ENCODE measurements at places on chromosomes 7 and 10. TPM values are rescaled to one million over a fixed set of nuclear protein-coding genes. Genes with fewer than 3 reads are reported as not detected.

The LYZL2 gene
- total RNA-seq: not detected

The ASIC3 gene
- total RNA-seq: 1.3 TPM

The NPFFR1 gene
- not detected for total RNA-seq

The NYAP1 gene
- 0.56 TPM for total RNA-seq

The ING3 gene
- total RNA-seq: 40.1 TPM

The CCDC172 gene
- not detected for total RNA-seq

The LRRC18 gene
- not detected for total RNA-seq

The FAM24B gene
- 19.9 TPM for total RNA-seq

The SPDYE1 gene
- not detected for total RNA-seq

The CPXM2 gene
- not detected for total RNA-seq

The OPN1SW gene
- not detected for total RNA-seq

The SFTPA2 gene
- total RNA-seq: not detected

The AOAH gene
- 0.10 TPM for total RNA-seq

GRCh38 chr7:19413443-19413965, 268.3 kb upstream of the FERD3L start:
- no peak for DNase-seq

GRCh38 chr10:85978566-85979358, 387.8 kb downstream of the GRID1 start:
- no peak for DNase-seq

- no peak for DNase-seq
Observed at GRCh38 chr7:123431075-123431614, 103.2 kb downstream of the IQUB start.

DNA sequence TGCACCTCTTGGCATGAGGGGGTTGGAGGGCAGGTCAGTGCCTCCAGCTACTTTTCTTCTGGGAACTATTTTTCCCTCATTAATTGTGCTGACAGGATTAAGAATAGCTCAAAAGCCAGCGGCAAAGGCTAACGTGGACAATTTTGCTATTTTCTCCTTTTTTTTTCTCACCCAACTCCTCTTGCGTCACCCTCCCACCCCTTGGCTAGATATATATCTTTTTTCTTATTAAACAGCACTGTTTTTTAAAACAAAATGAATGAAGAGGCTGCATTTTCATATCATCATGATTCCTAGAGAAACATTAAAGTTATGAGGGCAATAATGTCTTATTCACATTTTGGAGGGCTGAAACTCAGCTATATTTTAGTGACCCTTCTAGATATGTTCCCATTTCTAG, 251.8 kb upstream of the NFE2L3 start:
- DNase-seq: no peak

DNA sequence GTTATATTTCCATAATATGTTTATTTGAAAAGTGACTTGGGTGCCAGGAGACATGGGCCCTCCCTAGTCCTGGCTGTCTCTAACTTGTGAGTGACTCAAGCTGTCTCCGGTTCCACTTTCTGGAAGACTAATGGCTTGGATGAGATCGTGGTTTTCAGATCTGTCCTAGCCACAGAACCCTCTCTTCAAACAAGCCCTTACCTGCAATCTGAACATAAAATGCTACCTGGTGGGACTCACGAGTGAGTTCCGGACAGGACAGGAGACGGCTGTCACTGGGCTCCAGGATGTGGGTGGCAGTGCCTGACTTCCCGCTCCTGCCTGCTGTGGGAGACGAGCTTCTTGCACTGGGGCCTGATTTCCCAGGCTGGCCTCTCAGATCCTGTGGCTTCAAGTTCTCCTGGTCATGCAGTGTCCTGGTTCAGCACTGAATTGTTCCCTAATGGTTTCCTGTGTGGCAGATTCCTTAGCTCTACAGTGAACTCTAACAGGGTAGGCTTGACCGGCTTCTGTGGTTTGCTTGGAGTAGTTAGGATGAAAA, 26.0 kb upstream of the PFKFB3 start:
- DNase-seq: no peak

GRCh38 chr10:93437946-93438612, 44.1 kb downstream of the MYOF start:
- no peak for DNase-seq

GRCh38 chr7:83502636-83503035, 146.3 kb downstream of the SEMA3E start:
- DNase-seq: no peak

DNA sequence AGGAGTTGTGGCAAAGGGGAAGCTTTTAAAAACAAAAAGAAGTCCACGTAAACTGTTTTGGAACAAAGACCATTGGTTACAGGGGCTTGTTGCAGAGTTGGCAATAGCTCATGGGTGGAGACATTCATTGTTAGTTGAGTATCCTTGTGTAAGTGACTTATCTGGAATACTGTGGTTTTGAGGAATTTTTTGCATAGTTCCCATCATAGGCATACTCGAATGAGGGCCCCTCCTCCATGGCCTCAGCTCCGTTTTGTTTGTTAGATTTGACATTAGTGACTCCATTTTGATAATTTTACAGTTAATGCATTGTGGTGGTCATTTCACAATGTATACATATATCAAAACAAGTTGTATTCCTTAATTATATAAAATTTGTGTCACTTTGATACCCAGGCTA, 12.8 kb upstream of the SMKR1 start:
- no peak for DNase-seq

- no peak for DNase-seq
Observed at GRCh38 chr7:1444214-1444924, 14.9 kb downstream of the MICALL2 start.

DNA sequence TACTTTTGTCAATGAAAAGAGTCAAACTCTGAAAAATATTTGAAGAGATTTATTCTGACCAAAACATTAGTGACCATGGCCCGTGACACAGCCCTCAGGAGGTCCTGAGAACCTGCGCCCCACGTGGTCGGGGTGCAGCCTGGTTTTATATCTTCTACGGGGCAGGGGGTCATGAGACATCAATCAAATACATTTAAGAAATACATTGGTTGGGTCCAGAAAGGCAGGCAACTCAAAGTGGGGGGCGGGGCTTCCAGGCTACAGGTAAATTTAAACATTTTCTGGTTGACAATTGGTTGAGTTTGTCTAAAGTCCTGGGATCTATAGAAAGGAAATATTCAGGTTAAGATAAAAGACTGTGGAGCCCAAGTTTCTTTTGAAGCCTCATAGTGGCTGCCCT, 34.8 kb upstream of the BNIP3 start:
- DNase-seq: no peak

DNA sequence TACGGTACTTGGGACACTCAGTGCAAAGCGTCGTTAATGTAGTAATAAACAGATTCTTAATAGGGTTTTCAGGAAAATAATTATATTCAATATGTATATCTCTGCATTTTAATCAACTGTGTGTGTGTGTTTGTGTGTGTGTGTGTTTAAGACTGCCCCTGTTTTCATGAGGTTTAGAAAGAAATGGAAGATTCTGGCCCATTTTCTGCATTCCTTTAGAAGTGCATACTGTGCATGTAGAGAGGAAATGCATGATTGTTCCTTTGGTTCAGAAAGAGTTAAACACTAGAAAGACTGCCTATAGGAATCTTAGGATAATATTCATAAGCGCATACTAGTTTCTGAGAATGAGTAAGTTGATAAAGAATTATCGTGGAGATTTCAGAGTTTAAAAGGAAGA, 975 bp downstream of the CNTNAP2 start:
- no peak for DNase-seq

- no peak for DNase-seq
Observed at GRCh38 chr7:27590416-27590815, 72.3 kb downstream of the HIBADH start.

DNA sequence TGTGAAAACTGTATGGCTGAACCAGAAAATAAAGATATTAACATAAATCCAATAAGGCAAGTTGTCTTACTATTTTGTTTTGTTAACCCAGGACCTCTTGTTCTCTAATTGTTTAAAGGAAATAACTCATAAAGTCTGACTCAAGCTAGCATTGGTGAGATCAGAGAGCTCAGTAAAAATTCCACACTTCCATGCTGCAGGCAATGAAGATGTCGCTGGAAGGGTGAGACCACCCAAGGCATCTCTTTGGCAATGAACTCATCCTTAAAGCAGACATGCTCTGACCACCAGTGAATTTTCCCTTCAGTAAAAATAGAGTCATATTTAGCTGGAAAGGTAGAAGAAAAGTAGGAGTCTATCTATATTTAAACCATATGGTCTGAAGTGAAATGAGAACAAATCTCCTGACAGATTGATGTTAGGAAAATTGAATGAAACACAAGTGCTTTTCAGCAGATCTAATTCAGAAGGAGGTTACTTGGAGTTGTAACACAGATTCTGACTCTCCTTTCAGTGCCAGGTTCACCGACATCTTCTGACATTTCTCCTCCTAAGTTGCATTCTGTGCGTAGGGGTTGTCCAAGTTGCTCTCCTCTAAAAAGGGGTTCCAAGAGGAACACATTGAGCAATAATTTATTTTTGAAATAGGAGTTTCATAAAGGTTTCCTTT, 32.8 kb upstream of the VIPR2 start:
- DNase-seq: no peak

GRCh38 chr10:110168601-110169481, 38.6 kb upstream of the MXI1 start:
- no peak for DNase-seq

GRCh38 chr10:69413221-69413865, 3.4 kb downstream of the TACR2 start:
- DNase-seq: peak; percentile 72

GRCh38 chr10:12051241-12051640, 8.6 kb upstream of the UPF2 start:
- no peak for DNase-seq

GRCh38 chr10:114811862-114812261, 9.7 kb upstream of the FHIP2A start:
- peak; percentile 20 for DNase-seq

DNA sequence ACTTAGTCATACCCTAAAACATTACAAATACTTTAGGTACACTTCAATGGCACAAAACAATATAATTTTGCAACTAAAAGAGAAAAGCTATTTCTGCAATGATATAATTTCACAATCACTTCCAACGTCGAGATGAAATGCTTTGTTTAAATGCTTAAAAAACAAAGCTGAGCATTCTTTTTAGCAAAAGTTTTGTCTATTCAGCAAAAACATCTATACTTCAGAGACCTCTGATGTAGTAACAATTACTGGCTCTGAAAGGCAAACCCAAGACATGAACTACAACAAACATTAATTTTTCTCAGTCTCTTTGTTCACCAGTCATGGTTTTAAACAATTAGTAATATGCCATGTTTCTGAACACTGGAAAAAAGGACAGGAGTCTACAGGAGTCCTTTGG, 16.4 kb downstream of the OAT start:
- no peak for DNase-seq

- no peak for DNase-seq
Observed at GRCh38 chr7:131012477-131013031, 278.5 kb upstream of the KLF14 start.

- DNase-seq: no peak
Observed at GRCh38 chr10:57420881-57421280, 846.8 kb downstream of the IPMK start.

- peak; percentile 95 for DNase-seq
Observed at GRCh38 chr7:81333536-81333935, 414.7 kb upstream of the SEMA3C start.

DNA sequence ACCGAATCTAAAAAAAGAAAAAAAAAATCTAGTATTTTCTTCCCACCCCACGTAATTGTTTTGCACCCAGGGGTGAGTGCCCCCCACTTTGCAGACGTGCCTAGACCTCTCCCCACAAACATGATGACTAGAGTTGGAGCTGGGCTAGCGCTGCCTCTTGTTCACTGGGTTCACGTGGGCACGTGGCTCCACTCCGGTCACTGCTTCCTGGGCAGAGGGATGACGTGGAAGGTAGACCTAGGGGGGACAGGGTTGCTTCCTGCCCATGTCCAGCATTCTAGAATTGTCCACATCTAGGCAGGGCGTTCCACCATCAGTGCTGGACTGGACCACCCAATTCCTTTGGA, 861 bp upstream of the LIMK1 start:
- no peak for DNase-seq

GRCh38 chr10:71295641-71296040, 23.4 kb upstream of the SLC29A3 start:
- DNase-seq: no peak

DNA sequence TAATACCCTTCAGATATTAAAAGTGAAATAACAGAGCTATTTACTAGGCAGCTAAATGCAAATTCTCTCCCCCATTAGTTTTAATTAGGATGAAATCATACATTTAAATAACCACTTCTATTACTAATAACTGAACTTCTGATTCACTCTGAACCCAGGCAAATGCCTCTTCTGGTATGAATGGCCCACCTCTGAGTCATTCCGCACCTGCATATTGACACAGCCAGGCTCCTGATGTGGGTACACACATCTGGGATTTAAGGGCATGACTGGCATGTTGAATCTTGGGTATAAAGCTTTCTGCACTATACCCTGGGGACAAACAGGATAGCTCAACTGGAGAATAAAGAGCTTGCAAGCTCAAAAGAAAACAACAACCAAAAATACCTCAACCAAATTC, 140.9 kb downstream of the AUTS2 start:
- no peak for DNase-seq

GRCh38 chr7:11232462-11232861, 258.8 kb downstream of the PHF14 start:
- no peak for DNase-seq

DNA sequence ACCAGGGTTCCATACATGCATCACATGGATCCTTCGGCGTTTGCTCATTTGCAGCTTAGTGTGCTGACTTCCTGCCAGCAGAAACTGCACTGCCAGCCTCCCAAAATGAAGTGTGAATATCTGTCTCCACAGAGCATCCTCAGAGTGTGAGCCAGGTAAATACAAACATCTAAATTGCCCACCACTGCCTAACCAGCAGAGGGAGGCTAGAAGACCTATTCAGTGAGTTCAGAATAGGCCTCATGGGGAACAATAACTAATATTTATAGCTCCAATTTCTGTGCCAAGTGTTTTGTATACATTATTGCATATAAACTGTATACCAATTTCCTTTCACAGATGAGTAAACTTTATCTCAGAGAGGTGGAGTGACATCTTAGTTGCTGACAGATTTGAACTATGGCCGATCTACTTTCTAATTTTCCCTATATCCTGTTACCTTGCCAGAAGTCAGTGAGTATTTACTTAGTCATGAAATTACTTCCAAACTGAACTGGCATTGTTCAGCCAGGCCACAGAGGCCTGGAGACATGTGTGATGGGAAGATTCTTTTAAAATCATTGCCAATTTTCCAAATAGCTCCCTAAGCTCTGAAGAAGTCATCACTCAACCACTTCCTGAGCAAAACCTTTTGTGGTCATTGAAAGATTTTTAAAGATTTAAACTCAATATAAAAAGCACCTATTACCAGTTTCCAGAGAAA, 926.5 kb upstream of the GHITM start:
- DNase-seq: no peak

DNA sequence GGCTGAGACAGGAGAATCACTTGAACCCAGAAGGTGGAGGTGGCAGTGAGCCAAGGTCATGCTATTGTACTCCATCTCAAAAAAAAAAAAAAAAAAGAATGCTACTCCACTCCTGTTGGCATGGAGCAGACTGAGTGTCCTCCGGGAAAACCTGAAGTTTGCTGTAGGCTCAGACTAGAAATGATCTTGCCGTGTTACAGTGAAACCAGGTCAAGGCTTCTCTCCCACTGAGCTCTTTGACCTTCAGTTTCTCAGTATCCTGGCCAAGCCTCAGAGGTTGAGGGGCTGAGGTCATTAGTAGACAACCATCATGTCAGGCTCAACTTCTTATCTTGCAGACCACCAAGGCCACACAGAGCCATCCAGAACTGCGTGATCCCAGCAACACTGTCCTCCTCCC, 348.6 kb upstream of the ZNF32 start:
- no peak for DNase-seq

Measured in SJCRH30 (cell line).